T-helper 1 cell (primary cell): ENCODE measurements at places on chromosomes 2 and 18.

DNA sequence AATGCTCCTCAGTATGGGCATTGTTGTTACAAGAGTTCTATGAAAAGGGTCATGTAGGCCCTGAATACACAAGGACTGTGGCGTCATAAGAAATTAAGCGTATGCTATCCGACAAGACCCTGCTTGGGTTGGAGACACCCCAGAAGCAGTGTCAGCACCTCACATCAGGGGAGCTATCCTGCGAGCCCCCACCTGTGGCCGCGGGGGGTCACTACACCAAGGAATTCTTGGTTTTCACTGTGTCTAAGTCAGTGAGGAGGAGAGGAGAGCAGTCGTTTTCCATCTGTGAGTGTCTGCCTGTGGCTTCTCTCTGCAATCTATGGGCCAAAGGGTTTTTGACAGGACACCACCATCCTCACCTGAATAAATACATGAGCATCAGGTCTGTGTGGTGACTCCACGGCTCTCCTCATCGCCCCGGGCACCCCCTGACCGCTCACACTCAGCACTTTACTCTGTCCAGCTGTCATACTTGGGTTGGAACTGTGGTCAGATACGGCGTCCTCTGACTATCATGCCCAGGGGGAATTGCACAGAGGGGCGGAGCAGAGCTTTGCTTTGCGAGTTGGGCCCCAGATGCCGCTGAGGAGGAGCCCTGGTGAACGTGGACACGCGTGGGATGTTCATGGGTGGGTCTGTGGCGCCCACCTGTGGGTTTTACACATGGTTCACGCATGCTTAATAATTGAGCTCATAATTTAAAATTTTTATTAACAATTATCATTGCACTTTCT lies 235.5 kb downstream of the MYT1L start:
- no peak for DNase-seq

DNA sequence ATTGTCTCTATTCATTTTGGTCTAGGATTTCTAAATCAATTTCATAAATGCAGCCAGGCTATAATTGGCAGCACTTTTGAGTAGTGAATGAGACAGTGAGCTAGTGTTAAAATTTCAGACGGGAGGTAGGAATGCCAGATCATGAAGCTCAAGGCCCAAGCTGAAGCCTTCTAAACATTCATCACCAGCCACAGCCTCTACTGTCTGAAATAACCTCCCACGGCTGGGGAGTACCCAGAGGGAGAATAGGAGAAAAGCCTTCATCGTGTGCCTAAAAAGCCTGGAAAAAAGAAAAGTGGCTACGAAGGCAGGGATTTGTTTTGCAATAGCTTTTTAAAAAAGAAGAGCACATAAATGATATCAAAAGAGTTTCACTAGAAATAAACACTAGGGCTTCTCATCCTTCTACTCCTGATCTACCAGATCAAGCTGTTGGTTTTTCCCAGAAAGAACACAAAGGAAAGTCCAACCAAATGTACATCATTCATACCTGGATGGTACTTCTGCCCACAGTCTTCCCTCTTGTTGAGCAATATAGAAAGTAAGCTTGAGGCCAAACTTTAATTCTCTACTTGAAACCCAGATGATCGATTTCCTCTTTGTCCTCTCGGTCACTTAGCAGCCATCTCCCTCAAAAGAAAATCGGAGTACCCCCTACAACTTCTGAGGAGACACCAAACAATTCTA lies 48.1 kb upstream of the SLC39A10 start:
- no peak for DNase-seq

- peak; percentile 58 for DNase-seq
Measured at GRCh38 chr2:161238560-161239325, 69.5 kb upstream of the PSMD14 start.

GRCh38 chr2:101619191-101619591 lies 78.3 kb upstream of the MAP4K4 start:
- no peak for DNase-seq

DNA sequence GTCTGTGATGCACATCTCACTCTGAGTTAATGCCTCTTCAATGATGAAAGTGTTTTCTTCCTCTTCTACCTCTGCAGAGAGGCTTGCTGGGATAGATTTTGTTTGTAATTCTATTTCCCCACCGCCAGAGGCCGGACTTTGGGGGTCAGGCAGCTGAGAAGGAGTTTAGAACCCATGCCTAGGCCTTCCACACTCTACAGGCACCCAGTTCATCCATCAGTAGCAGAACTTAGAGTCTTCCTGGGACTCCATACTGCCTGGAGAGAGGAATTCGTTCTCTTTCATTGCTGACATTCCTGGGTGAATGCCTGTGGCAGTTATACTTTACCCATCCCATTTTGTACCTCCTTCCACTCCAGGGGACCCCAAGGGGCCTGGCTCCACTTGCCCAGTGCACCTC lies 9.1 kb downstream of the TPRKB start:
- no peak for DNase-seq

DNA sequence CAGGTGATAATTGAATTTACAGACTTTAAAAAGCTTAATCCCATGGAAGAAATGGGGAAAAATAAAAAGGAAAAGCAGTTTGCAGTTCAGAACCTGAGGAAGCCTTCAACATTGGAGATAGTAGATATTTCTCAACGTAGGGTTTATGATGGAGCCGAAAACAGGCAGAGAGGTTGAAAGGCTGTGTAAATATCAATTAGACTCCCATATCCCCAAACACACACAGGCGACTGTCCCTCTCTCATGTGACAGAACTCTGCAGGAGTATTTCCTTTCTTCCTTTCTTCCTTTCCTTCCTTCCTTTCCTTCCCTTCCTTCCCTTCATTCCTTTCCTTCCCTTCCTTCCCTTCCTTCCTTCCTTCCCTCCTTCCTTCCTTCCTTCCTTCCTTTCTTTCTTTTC lies 406.5 kb downstream of the LPIN1 start:
- no peak for DNase-seq

DNA sequence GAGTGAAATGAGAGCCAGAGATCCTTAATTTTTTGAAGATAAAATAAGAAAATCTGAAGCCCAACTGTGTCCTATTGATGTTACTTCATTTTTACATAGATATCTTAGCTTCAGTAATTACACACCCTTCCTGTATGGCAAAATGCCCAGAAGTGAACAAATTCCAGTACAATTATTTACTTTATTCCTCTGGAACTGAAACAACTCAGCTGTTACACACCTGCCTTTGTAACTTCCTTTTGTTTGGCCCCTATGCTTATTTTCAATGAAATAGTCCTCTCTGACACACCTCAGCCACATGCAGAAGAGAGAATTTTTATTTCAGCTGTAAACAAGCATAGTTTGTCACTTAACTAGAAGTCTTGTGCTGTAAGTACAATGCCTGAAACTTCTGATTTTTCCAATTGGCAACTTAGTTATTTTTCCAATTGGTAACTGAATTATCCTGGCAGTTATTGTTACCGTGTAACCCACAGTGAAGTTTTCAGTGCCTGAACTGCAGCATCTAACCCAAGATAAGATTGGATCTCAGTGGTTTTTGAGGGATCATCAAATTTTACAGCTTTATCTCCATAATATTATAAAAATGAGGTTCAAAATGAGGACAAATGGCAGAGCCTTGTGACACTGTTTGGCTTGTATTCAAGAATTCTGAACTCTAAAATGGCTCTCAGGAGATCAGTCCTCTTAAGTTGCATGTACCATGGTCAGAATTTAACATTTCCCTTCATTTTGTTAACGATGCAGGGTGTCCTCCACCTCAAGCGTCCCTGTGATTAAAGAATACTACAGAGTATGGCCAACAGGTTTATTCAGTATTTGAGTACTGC lies 82.6 kb downstream of the PKP4 start:
- no peak for DNase-seq

GRCh38 chr2:72094701-72095100 lies 53.0 kb downstream of the CYP26B1 start:
- no peak for DNase-seq

GRCh38 chr2:121485039-121485438 lies 45.6 kb upstream of the RNU4ATAC start:
- no peak for DNase-seq

- no peak for DNase-seq
Measured at GRCh38 chr2:233356546-233357308, 2.4 kb downstream of the DGKD start.

- DNase-seq = no peak
Measured at GRCh38 chr18:75518007-75518406, 90.5 kb upstream of the SMIM21 start.

- DNase-seq = no peak
Measured at GRCh38 chr2:143828763-143829537, 691.0 kb downstream of the ZEB2 start.

- DNase-seq = no peak
Measured at GRCh38 chr2:163646687-163647086, 89.1 kb downstream of the FIGN start.
